ENCODE measurements at places on chromosomes 12 and 14. TPM values are rescaled to one million over a fixed set of nuclear protein-coding genes. Genes with fewer than 3 reads are reported as not detected.

- DNase-seq = peak; percentile 60
Measured at GRCh38 chr12:55681142-55682077, 26.3 kb downstream of the ITGA7 start.

Gene ASPG
- total RNA-seq = 4.6 TPM

DNA sequence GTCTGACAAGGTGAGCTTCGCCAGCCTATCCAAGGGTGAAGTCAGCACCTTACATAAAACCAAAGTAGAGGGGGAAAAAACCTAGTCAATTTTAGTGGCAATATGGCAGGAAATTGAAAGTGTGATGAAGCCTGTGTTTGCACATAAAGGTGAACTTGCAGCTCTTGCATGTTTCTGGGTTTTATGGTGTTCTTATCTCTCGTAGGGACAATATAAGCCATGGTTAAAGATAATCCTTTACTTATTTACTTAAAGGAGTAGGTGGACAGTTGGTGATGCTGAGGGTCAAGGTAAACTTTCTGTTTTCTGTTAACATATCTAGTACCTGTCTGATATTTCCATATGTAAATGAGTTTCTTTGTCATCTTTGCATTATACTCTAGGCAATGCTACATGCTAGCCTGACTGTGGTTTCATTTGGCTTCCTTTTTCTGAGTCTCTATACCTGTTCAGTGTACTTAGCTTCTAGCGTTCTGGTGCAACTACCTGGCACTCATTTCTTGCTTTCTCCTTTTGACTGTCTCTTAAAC lies 32.8 kb downstream of the CCDC91 start:
- no peak for DNase-seq

DNA sequence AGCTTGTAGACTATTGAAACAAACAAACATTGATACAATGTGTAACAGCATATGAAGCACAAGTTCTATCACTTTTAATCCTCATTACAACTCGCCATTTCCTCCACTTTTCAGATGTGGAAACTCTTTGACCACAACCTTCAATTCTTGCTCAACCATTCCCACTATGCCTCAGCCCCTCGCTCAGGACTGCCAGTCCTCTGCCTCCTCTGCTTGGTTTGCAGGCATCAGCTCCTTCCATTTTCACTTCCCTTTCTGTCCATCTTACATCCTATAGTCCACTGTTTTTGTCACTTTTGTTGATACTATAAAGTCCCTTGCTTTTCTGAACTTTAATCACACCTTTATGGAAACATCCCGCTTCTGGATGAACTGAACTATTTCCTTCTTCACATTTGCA lies 28.2 kb upstream of the CD27 start:
- no peak for DNase-seq

Gene METTL1
- total RNA-seq = 13.4 TPM
